Activated T-helper 17 cell treated with anti-CD3 and anti-CD28 coated beads, Interleukin-2, amount 50 U/mL, for 72 hours (primary cell): ENCODE measurements at places on chromosomes 3 and 15.

GRCh38 chr3:8497582-8497981 lies 4.0 kb upstream of the LMCD1 start:
- ATAC-seq, result no peak

DNA sequence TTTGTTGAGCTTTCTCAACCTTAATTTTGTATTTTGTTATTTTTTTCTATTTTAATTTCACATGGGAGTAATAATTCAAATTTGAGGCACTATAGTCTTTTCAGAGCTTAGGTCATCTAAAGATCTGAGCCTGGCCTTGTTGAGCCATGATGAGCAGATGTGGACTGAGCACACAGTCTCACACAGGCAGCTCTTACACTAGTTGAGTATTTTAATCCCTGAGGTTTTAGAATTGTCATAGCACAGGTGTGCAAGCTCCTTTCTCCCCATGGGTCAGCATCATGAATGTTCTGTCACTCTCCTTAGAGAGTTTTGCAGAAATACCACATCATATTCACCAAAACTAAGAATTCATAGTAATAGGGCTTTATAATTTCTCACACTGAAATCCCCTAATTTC lies 4.9 kb downstream of the ZBTB38 start:
- peak; percentile 58 for ATAC-seq

GRCh38 chr3:113659101-113659541 lies 37.3 kb downstream of the USF3 start:
- ATAC-seq, result no peak

GRCh38 chr15:82108489-82109078 lies 62.8 kb upstream of the MEX3B start:
- ATAC-seq, result peak; percentile 85

DNA sequence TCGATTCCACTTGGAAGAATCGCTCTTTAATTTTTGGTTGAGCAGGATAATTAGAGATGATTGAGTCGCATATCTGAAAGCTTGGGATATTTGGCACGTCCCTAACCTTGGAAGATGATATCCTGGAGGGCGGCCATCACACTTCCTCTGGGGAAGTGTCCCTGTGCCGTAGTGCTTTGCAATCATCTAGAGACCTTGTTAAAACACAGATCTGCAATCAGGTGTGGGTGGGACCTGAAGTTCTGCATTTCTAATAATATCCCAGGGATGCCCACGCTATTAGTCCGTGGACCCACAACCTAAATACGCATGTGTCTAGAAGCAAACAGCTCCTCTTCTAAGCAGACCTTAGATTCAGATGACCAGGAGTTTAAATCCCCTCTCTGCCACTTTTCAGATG lies 20.5 kb downstream of the MYO1E start:
- ATAC-seq, result no peak

- ATAC-seq, result peak; percentile 46
Observed at GRCh38 chr3:19947549-19948225, 790 bp downstream of the RAB5A start.

GRCh38 chr3:82133070-82133606 lies 371.7 kb upstream of the GBE1 start:
- peak; percentile 52 for ATAC-seq

DNA sequence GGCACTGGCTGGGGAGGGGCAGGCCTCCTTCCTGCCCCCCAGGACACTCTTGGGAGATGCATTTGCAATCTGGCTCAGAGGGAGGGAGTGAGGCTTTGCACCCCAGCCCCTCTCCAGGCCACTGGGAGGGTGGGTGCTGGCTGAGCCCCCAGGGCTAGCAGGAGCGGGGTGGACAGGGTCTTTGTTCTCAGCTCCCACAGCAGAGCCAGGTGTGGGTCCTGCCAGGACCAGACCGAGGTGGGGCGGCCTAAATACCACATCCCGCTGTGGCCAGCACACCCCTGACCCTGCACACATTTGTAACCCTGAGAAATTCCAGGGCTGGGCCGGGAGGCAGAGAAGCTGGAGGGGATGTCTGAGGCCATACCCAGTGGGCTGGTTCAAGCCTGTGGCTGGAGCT lies 41.0 kb downstream of the STARD5 start:
- no peak for ATAC-seq

GRCh38 chr15:67091071-67091979 lies 25.9 kb downstream of the SMAD3 start:
- ATAC-seq, result peak; percentile 91

- no peak for ATAC-seq
Observed at GRCh38 chr3:115321400-115321805, 174.3 kb upstream of the ZBTB20 start.

- ATAC-seq, result no peak
Observed at GRCh38 chr15:41340189-41340695, 7.6 kb downstream of the NUSAP1 start.

GRCh38 chr3:184663756-184664155 lies 48.1 kb downstream of the MAGEF1 start:
- ATAC-seq, result no peak
